Suppressor macrophage (primary cell): ENCODE measurements at places on chromosomes 7 and 10.

- DNase-seq = no peak
Observed at GRCh38 chr10:71971769-71972555, 7.8 kb downstream of the CHST3 start.

- DNase-seq = no peak
Observed at GRCh38 chr10:103718247-103718620, 137.1 kb downstream of the SH3PXD2A start.

- DNase-seq = no peak
Observed at GRCh38 chr10:81875467-81876252, 666 bp downstream of the NRG3 start.

- no peak for DNase-seq
Observed at GRCh38 chr10:44322137-44322536, 62.8 kb downstream of the CXCL12 start.

GRCh38 chr10:114274616-114275453, 35.8 kb downstream of the VWA2 start:
- no peak for DNase-seq

GRCh38 chr10:127690176-127690835, 46.7 kb upstream of the FOXI2 start:
- DNase-seq = no peak

GRCh38 chr10:9299966-9300365, 1245.5 kb downstream of the GATA3 start:
- no peak for DNase-seq

- DNase-seq = no peak
Observed at GRCh38 chr7:76998285-76998589, 33.9 kb downstream of the SPDYE17 start.

DNA sequence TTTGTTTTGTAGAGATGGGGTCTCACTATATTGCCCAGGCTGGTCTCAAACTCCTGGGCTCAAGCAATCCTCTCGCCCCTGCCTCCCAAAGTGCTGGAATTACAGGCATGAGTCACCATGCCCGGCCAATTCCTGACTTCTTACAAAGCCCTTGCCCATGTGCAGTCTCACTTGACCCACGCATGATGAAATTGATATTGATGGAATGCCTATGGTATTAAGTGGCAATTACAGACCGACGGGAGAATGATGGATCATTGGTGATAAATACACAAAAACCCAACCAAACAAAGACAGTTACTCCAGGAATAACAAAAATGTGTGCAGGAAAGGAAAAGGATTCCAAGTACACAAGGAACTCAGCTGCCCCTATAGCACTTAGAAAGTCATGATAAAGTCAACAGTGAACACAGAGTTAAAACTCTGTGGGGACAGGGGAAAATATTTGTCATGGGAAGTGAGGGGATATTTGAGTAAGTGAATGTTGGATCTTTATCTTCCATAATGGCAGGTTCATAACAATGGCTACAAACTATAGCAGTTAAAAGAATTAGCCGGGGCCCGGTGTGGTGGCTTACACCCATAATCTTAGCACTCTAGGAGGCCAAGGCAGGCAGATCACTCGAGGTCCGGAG, 21.6 kb downstream of the HIP1 start:
- DNase-seq = no peak

- DNase-seq = no peak
Observed at GRCh38 chr10:29050081-29050480, 238.8 kb upstream of the LYZL1 start.
